ENCODE measurements at places on chromosomes 2 and 18.

DNA sequence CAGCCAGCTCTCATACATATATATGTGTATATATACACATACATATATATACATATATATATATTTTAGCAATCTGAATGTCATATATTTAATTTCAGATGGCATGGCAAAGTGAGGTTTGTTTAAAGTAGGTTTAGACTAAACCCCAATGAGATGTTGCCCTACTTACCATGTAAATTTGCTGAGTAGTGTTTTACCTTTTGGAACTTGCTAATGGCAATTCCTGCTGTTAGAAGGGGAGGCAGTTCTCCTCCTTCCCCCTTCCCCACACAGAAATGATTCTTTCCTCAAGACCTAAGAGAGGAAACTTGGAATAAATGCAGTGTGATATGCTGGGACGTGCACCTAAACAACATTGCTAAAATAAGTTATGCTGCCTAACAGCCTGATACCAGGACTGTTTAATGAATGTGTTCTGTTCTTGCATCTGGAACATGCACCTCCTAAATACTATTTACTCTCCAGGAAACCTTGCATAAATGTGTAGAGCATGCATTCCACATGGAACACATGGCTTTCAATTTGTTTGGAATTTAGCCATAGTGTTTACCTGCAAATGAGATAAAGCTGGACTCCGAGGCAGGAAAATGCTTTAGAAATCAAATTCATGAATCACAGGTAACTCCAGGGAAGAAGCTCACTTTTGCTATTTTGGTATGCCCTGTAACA lies 252.9 kb upstream of the SIX3 start:
- no peak for DNase-seq

DNA sequence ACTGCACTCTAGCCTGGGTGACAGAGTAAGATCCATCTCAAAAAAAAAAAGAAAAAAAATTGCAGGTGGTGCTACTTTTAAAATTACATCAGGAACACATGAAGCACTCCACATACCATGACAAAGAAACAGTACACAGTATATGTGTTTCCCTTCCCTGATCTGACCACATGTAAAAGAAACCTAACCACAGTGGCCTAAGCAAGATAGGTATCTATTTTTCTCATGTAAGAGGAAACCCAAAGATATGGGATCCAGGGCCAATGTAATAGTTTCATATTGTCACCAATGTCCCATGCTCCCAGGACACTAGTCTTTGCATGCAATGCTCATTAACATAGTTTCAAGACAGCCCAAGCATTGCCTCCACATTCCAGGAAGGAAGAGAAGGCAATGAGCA lies 99.9 kb downstream of the DYM start:
- no peak for DNase-seq

DNA sequence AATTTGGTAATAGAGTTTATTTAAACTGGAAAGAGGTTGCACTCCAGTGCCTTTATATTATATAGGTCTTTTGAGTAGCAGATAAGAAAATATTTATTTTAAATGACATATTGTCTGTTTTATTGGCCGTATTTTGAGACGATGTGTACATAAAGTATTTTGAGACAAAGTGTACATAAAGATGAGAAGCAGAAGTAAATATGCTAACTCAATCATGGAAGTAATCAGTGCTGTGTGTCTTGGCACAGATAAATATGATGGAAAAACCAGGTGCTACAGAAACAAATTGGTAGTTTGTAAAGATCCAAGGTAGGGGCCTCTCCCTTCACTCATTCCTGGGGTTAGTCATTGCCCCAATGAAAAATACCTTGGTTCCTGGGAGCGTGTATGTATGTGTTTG lies 382.9 kb downstream of the DSEL start:
- no peak for DNase-seq

DNA sequence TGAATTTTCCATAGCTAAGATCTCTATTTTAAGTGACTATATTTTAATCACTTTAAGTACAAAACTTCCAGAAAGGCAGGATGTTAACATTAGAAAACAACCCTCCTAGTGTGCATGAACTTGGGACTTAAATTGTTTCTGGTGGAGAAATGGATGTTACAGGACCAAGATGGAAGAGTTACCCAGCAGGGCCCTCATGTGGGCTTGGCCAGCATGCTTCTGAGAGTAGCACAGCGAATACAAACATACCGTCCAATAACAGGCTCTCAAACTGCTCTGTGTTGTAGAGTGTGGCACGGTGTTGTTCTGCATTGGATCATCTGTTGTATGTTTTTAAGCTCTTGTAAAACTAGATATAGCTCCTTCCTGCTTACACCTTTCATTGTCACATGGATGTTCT lies 346.1 kb upstream of the SMIM21 start:
- DNase-seq: no peak

DNA sequence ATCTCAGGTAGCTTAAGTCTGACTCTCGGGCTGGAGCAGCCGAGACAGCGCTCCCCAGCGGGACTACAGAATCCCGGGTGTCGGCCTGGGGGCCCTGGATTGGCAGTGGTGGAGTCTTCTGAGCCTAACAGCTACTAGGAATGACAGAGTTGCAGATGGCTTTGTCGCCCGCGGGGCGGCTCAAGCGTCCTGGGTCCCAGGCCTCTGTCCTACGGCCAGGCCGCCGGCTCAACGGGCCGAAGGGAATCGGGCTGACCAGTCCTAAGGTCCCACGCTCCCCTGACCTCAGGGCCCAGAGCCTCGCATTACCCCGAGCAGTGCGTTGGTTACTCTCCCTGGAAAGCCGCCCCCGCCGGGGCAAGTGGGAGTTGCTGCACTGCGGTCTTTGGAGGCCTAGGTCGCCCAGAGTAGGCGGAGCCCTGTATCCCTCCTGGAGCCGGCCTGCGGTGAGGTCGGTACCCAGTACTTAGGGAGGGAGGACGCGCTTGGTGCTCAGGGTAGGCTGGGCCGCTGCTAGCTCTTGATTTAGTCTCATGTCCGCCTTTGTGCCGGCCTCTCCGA lies 8.8 kb downstream of the SIX2 start:
- no peak for DNase-seq

GRCh38 chr2:166764702-166765101 lies 123.6 kb upstream of the XIRP2 start:
- no peak for DNase-seq

- DNase-seq: peak; percentile 84
Observed at GRCh38 chr2:133607679-133608078, 39.4 kb upstream of the NCKAP5 start.

GRCh38 chr2:26682155-26682554 lies 10.4 kb upstream of the KCNK3 start:
- no peak for DNase-seq

DNA sequence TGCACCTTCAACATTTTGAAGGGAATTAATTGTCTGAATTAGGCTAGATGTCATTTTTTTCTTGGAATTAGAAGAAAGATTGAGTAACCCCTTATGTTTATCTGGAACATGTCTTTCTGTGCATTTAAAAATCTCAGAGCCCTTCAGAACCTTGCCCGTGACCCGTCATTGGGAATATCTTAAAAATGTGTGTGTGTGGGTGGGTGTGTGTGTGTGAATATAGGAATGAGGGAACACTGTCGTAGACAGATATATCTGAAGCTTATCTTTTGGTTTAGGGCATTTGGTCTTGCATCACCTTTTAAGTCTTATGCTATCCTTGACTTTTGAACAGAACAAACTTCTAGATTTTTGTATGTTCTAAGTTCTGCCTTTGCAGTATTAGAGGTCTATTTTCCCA lies 13.5 kb upstream of the IL1RL1 start:
- no peak for DNase-seq

GRCh38 chr2:42047488-42048298 lies at the start of gene PKDCC:
TSS of gene PKDCC (plus strand) at chr2:42048021. CDS start at chr2:42048200, 179 bp downstream.
- DNase-seq: peak; percentile 28

DNA sequence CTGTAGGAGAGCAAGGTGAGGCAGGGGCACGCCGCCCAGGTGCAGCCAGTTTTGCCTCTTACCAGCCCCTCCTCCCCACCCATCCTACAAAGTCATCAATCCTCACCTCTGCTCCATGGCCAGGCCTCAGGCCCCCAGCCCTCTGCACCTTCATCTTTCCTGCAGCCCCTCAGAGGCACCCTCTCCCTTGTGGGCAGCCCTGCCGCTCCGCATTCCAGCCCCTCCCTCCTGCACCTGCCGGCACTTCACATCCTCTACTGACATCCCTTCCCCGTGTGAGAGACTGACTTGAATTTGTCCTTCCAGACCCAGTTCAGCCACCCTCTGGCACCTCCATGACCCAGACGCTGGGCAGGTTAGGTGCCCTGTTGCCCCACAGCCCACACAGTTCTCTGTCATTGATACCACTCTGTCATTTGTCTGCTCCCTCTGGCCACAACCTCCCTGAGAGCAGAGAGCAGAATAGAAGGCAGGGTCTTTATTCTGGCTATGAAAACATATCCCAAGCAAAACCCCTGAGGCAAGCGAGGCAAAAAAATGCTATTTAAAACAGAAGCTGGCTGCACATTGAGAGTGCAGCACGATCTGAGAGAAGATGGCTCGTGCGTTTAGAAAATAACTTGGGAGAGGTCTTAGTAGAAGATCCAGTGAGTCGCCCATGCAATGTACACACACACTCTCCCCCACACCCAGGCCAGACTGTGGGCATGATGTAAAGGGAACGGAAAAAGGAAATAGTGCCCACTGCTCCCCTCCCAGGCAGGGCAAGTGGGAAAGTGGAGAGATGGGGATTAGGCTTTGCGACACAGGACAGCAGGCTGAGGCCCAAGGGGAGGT lies 25.9 kb downstream of the SDC1 start:
- no peak for DNase-seq

DNA sequence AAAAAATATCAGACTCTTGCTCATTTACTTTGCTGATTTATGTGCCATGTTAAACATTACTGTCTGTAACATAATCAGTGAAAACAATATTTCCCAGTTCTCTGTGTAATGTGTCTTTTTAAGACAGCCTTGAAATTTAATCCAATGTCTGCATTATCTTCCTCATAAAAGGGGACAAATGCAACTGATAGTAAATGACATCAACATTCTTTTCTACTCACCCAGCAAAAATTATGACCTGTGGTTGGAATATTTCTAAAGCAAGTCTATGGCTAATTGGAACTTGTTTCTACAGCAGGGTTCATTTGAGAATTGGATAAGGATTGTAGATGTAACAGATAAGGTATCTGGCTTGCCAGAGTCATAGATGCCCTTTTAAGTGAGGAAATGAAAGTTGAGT lies 34.8 kb downstream of the C1D start:
- DNase-seq: peak; percentile 5

DNA sequence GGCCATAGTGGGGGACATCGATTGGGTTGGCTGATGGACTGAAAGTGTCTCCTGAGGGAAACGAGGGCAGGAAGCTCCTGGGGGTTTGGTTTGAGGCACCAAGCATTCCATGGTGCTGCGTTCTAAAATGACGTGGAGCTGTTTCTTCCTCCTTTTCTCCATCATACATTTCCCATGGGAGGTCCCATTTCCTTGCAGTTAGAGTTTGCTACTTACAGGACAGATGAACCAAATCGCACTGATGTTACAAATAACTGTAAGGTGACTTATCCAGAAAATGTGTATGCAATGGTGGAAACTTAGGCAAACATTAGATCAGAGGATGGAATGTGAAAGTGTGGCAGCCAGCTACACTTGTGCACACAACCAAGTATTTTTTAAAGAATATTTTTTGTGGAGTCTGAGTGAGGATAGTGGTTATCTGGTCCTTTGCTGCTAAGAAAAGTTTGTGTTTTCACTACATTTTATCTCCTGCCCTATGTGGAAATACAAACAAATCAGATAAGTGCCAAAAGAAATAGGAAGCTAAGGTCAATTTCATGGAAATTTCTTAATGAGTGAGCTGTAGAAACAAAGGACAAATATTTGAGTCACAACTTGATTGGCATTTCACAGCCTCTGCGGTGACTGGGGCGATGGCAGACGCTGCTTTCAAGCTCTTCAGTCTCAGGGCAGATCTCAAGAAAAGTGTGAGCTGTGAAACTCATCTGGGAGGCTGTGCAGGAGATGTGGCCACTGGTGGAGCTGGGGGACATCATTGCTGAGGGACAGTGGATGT lies 256.2 kb downstream of the TSN start:
- no peak for DNase-seq

GRCh38 chr2:40292291-40292690 lies 159.6 kb downstream of the SLC8A1 start:
- DNase-seq: no peak

GRCh38 chr2:60811491-60812375 lies 55.7 kb downstream of the PAPOLG start:
- no peak for DNase-seq

DNA sequence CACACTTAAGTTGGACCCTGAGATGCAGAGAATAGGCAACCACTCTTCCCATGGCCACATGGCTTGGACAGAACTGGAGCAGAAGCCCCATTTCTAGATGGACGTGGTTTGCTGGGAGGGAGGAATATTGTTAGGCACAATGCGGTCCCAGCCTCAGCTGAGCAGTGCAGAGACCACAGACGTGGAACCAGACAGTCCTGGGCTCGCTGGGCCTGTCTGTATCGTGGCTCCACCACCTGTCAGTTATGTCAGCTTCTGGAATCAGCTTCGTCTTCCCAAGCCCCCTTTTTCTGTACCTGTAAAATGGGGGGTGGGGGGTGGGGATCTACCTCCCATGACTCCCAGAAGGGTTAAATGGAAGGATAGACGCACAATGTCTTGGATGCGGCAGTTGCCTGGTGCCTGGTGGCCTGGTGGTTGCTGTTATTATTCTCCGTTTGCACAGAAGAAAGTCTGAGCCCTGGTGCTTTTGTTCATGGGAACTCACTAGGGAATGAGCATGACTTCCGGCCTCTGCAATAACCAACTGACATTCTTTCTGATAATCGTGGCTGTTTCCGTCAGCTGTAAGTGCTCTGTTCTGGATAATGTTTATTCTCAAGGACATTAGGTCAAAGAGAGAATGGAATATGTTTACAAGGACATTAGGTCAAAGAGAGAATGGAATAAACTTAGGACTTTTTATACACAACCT lies 31.4 kb downstream of the COLEC11 start:
- DNase-seq: no peak

GRCh38 chr2:156935616-156936015 lies 321.9 kb upstream of the GALNT5 start:
- peak; percentile 82 for DNase-seq

DNA sequence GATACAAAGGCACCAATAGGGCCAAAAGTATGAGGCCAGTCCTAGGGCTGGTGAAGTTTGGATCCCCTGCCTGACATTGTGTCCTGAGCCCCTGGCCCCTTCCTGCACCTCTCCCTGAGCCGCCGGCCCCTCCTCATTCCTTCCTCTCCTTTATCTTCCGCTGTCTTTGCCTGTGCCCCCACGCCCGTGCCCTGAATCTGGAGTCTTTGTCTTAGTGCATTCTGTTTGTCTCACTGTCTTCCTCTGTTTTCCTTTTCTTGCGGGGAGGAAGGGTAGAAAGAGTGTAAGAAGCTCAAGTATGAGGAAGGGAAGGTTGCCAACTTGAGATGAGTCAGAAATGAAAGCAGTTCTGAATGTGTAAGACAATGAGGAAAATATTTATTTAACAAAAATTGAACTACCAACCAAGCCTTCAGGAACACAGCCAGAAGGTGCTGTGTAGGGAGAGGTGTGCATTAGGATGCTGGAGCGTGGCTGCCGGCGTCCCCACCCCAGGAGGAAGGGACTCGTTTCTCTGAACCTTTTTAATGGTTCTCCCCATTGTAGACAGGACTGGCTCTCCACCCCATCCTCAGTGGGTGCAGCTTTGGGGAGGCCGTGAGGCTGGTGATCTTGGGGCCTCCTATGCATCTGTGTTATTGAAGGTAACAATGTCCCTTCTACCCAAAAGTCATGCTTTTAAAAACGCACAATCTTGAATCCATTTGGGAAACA lies 133.1 kb downstream of the NEDD4L start:
- DNase-seq: peak; percentile 81

GRCh38 chr18:33372442-33372841 lies 68.1 kb downstream of the CCDC178 start:
- no peak for DNase-seq

GRCh38 chr2:193670478-193670877 lies 1475.7 kb upstream of the TMEFF2 start:
- DNase-seq: no peak

- DNase-seq: no peak
Observed at GRCh38 chr2:99876956-99877355, 265.4 kb downstream of the AFF3 start.
